LoVo (cell line): ENCODE measurements at places on chromosomes 4 and X.

- no peak for DNase-seq
Measured at GRCh38 chr4:174173360-174173759, 110.1 kb downstream of the FBXO8 start.

GRCh38 chrX:150605603-150606002, 37.2 kb downstream of the MTM1 start:
- DNase-seq: no peak

DNA sequence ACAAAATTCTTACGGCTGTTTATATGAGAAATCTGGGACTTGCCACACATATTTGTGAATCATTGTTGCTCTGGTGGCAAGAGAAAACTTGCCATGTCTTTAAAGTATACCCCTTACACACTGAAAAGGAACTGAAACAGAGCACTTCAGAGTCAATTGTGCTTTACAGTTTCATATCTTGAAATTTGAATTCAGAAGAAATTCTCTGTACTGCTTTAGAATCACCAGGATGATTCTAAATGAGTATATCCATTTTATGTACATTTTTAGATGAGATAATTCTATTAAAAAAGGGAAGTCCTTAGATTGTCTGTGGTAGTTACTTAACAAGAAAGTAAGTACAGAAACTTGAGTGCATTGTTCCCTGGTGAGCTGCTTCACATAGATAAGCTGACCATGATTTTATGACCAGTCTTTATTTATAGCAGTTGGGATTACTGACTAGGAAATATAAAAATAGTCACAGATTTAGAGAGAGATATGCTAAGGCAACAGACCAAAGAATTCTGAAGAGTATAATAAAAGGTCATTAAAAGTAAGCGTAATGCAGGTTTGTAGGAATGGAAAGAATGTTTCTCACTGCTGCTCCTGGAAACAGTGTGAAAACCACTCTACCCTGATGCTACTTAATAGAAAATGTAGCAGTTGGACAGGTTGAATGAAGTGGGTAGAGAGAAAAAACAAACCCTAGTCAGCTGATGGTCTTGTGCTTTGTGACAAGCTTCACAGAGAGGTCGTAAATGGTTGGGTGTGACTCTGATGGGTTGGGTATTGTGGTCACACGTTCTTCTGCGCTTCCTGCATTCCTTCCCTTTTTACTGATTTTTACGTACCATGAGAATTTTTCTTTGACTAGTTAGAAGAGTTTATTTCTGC, 41.0 kb downstream of the FNIP2 start:
- DNase-seq: peak; percentile 91

DNA sequence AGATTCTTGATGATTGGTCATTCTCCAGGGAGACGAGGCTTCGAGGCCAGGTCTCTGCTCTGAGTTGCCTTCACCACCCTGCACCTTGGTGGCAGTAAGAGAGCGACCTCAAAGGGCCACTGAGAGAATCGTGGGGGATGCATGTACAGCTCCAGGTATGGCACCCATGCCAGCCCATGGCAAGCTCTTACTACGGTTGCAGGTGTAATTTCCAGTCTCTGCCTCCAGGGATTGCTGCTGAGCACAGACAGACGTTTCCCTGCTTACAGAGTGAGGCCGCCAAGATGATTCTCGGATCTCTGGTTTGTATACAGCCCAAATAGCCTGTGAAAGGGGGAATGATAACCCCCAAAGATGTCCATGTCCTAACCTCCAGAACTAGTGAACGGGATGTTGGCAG, 16.3 kb upstream of the DRD5 start:
- DNase-seq: no peak

GRCh38 chr4:142383800-142384470, 462.2 kb downstream of the INPP4B start:
- no peak for DNase-seq

DNA sequence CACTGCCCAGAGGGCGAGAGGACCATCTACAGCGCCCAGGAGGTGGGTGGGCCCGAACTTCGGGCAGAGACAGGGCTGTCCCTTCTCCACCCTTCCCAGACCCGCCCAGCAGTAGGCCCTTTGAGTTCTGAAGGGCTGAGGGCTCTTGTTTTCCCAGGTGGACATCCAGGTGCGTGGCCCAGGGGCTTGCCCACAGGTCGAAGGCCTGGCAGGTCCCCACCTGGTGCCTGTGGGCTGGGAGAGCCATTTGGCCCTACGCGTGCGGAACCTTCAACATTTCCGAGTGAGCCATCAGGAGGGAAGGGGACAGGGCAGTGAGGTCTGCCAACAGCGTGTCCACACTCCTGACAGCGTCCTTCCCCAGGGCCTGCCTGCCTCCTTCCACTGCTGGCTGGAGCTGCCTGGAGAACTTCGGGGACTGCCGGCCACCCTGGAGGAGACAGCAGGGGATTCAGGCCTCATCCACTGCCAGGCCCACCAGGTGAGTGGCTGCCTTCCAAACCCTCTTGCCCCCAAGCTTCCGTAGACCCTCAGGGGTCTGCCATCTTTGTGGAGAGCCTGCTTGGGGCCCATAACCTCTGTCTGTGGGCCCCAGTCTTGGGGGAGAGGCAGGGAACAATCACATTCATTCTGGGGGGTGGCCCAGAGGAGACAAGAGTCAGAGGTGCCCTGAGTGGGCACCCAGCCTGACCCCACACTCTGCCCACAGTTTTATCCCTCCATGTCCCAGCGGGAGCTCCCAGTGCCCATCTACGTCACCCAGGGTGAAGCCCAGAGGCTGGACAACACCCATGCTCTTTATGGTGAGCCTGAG, 6.8 kb downstream of the PLXNB3 start:
- no peak for DNase-seq

DNA sequence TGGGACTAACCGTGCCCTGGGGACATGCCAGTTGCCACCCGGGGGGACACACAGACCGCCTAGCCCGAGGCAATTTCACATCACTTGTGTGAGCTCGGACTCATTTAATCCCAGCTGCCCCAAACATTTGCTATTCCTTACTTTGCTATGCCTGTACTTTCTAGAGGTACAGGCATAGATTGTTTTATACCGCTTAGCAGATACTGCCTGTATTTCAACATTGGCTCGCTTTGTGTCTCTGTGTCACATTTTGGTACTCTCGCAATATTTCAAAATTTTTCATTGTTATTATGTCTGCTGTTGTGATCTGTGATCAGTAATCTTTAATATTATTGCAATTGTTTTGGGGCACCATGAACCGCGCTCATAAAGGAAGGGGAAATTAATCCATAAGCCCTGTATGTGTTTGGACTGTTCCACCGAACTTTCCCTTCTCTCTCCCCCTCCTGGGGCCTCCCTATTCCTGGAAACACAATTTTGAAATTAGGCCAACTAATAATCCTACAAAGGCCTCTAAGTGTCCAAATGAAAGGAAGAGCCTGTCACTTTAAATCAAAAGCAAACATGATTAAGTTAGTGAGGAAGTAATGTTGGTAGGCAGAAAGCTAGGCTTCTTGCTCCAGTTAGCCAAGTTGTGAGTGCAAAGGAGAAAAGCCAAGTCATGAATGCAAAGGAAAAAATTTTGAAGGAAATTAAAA, 568 bp upstream of the CASP6 start:
- no peak for DNase-seq

- no peak for DNase-seq
Measured at GRCh38 chr4:16884673-16885460, 13.6 kb downstream of the LDB2 start.

DNA sequence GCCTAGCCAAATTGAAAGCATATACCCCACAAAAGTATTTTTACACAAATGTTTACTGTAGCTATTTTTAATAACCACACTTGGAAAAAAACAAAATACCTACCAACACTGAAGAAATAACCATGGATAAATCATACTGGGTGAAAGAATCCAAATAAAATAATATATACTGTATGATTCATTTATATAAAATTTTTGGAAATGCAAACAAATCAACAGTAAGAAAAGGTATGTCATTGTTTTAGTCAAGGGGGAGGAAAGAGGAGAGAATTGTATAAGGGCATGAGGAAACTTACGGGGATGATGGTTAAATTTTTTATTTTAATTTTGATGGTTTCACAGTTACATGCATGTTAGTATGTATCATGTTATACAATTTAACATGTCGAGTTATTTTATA, 557.8 kb downstream of the TECRL start:
- DNase-seq: no peak

DNA sequence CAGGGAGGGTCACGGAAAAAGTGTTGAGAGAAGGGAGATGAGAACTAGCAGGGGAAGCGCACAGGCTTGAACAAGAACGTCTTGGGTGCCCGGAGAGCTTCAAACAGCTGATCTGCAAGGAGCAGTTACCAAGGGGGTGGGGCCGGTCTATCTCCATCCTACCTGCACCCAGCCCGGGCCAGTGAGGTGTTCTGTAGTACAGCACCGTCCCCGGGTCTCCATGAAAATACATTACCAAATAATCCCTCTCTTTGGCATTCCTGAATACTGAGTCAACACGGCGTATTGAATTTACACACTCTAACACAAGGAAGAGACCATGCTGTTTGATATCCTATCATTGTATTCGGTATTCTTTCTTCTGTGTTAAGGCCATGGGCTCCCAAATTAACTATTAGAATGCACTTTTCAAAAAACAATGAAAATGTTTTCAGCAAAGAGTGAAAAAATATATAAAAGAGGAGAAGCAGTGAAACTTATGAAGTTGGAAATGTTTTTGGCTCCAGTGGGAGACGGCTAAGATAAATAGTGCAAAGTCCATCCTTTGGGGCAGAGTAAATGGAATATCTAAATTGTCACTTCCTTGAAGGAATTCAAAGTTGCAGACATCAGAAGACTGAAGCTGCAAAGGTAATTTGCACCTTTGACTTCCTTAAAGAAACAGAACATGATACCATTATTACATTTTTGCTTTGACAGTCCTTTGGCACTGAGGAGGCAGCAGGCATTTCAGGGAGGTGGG, 90.3 kb downstream of the DHRSX start:
- peak; percentile 44 for DNase-seq

GRCh38 chr4:162131256-162131655, 32.5 kb downstream of the FSTL5 start:
- no peak for DNase-seq

DNA sequence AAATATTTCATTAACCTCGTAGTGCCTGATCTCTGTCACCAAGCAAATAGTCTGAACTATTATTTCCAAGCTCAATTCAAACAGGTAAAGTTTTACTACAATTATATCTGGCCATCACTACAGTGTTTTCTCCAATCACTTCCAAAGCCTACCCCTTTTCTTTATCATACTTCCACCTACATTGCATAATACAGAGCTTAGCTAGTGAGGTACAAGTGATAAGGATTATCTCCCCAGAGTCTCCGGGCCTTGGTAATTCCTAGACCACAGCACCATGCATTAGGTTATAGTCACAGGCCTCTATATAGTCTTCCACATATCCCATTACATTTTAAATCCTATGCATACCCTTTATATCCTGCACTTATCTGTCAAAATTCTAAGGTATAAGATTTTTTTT, 154.2 kb downstream of the SNCA start:
- no peak for DNase-seq

DNA sequence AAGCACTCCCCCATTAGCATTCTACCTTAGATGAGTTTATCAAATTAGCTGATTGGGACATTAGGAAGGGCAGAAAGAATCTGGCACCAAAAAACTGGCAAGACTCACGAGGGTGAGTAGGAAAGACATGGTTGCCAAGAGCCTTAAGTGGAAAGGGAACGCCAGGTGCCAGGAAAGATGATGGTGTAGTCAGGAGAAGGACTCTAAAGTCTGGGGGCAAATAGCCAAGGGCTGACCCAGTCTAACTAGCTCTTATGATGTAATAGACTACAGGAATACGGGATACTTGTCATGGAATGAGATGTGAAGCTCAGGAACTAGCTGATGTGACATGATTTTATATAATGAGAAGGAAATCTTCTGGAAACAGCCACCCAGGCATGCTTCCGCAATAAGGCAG, 94.8 kb downstream of the MBNL3 start:
- no peak for DNase-seq

- DNase-seq: no peak
Measured at GRCh38 chr4:26178854-26179253, 142.0 kb upstream of the RBPJ start.

DNA sequence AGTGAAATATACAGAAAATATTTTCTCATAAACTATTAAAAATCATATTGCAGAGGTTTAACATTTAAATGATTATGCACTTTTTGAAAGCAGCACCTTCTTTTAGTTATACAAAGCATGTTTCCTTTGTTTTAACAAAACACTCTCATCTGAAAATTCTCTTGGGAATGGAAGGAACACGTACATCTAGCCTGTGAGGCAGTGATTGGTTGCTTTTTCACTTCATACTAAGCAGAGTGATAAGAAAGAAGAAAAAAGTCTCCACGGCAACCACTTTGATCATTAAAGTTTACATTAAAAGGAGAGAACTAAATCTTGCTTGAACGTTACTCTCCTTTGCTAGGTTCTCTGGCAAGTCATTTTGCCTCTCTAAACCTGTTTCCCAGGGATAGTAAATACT, 41.7 kb upstream of the H2AZ1 start:
- DNase-seq: no peak

- DNase-seq: no peak
Measured at GRCh38 chr4:76429636-76430035, 5.4 kb upstream of the SHROOM3 start.

GRCh38 chr4:13597604-13598003, 29.9 kb downstream of the BOD1L1 start:
- DNase-seq: no peak

GRCh38 chrX:31589503-31589902, 517.7 kb upstream of the FTHL17 start:
- DNase-seq: no peak

DNA sequence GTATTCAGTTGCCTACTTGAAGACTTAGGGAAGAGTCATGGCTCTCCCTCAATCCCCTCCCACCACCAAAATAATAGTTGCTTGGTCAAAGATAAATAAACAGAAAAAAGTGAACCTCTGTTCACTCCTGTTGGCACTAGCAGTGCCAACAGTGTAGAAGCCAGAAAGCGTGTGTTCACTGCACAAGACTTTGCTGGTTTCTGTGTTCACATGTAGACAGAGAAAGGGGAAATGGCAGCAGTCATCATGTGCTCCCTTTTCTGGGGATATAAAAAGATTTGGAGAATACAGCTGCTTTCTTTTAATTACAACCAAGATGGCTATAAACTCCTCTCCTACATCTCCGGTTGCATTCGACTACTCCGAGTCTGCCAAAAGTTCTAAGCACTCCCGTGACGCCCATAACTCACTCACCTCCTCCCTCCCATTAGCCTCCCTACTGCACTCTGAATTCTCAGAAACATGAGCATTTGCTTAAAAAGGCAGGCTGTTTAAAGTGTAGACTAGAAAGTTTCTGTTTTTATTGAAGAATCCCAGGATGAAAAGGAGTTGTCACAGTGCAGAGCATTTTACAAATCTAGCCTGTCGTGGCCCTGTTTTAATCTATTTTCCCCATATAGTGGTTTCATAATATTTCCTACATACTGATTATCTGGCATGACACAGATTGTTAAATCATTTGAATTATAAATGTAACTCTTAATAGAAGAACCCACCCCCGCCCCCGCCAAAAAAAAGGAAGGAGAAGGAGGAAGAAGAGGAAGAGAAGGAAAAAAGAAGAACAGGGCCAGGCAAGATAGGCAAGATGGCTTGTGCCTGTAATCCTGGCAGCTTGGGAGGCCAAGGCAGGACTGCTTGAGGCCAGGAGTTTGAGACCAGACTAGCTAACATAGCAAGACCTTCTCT, 16.7 kb downstream of the LGI2 start:
- no peak for DNase-seq
